ENCODE measurements at places on chromosomes 5 and 9.

DNA sequence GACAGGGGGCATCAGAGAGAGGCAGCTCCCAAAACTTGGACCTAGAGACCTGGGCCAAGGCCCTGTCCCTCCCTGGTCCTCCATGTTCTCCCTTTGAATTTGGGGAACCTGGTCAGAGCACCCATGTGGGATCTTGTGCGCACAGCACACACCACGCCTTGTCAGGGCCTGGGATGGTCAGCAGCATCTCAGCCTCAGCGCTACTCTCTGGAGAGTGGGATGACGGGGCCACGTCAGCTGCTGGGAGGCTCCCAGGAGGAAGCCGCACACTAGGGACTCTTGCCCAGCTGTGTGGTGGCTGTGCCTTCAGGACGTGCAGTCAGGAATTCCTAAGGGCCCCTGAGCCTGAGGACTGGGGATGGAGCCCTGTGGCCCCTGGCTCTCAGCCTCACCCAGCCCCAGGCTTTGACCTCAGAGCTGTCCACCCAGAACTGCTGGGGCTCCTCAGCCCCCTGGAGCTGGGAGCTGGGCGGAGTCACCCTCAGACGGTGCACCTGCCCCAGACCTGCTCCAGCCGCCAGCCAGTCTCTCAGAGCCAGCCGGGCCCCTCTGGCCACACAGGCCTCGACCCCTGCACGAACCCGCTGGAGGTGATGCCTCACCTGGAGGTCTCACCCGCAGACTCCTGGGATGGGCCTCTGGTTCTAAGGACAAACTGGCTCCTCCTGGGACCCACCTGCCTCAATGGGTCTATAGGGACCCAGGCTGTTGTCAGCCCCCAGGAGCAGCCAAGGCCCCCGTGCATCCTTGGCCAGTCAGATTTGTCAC is 38.3 kb upstream of the EGFL7 start:
- DNase-seq = no peak

DNA sequence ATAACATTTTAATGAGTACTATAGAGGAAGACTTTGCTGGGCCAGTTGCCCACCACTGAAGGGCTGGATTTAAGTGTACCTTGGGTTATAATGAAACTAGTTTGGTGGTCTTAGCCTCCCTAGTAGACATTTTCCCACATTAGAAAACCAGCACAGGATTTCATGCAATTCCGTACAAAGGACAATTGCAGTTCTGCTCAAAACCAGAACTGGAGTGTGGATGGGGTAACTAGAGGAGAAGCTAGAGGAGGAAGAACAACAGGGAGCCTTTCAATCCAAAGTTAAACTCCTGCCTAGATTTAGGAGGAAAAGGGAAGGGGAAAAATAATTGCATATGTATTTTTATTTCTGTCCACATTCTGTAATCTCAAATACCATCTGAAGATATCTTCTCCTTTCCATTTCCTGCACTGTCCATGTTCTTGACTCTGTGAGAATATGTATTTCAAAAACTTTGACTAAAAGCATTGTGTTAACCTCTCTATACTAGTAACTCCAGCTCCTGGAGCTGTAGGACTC is 97.5 kb upstream of the SSBP2 start:
- DNase-seq = peak; percentile 20

DNA sequence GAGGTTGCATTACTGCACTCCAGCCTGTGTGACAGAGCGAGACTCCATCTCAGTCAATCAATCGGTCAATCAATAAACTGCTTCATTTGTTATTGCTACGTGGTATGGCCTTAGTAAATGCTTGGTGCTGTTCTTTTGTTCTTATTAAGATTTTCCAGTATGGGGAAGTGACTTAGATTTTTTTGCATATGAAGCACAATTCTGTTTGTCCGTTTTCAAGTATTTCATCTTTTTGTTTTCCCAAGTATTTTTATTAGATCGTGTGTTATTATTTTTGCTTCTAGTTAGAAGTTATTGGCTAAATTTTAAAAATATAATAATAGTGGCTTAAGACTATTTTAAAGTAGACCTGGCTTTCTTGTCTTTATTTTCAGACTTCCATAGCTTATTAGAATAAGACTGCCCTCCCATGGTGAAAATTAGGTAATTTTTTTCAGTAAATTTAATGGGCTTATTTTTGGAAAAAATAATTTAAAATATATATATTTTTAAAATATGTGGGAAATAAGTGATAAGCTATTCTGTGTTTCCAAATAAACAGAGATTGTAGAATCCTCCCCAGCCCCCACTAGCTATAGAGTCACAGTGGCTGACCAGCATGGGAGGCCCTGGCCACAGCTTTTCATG is 14.7 kb upstream of the OMD start:
- peak; percentile 48 for DNase-seq

- DNase-seq = no peak
These were observed 35.9 kb downstream of the OR2Y1 start for GRCh38 chr5:180703912-180704311.

DNA sequence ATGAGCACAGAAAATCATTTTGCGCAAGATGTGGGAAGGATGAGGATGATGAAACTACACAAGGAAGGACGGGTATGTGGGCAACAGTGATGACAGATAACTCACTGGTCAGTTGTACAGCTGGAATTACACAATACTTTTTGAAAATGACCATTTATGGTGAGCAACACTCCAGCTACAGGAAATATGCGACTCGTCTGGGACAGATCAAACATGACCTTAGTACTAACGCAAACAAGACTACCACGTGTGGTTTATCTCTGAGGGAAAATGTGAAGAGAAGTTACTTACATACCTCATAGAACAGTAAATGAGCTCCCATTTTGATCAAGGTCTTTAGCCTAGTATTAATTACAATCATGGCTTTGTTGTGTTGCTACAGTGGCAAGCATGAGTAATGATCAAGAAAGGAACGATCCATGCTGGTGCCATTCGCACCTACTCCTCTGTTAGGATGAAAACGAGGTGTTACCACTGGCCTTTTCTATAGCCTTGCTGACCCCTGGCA is 456.9 kb downstream of the BNC2 start:
- peak; percentile 100 for DNase-seq

DNA sequence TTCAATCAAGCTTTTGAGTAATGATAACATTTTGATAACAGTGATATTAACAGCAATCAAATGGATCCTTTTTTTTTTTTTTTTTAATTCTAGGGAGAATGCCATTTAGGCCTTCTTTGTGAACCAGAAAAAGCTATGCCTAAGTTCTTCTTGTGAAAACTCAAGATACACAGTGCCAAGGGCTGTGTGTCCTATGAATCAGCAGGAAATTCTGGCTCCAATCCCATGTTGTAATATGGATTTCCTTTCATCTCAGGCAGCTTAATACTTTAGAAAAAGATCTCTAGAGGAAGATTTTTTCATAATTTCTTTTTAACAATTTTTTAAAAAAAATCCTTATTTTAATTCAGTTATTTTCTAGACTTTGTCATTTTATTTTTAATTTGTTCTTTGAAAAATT is 96.1 kb downstream of the NUDT12 start:
- peak; percentile 28 for DNase-seq

DNA sequence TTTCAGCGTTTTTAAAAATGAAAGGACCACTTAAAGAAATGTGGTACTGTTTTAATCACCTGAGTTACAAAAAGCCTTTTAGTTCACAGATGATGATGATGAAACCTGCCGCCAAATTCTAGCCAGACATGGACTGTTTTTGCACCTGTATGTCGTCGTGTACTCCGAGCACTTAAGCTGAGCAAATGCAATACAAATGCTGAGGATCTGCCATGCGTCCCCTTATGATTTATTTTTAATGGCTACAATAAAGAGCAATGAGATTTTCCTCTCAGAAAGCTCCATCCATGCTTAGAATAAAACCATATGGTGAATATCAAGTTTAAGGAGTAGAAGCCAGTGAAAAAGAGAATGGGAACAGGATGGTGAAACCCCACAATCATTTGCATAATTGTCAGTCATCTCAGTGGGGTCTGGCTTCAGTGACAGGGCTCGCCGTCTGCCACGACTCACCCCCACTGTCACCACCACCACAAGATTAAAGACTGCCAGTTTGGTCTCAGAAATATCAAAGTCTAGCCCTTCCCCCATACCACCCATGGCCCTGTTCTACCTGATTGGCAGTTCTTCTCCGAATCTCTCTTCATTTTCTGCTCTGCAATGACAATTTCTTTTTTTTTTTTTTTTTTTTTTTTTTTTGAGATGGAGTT is 159.9 kb downstream of the GOLPH3 start:
- DNase-seq = no peak

- no peak for DNase-seq
These were observed 628.0 kb upstream of the CDH18 start for GRCh38 chr5:20615888-20616563.

DNA sequence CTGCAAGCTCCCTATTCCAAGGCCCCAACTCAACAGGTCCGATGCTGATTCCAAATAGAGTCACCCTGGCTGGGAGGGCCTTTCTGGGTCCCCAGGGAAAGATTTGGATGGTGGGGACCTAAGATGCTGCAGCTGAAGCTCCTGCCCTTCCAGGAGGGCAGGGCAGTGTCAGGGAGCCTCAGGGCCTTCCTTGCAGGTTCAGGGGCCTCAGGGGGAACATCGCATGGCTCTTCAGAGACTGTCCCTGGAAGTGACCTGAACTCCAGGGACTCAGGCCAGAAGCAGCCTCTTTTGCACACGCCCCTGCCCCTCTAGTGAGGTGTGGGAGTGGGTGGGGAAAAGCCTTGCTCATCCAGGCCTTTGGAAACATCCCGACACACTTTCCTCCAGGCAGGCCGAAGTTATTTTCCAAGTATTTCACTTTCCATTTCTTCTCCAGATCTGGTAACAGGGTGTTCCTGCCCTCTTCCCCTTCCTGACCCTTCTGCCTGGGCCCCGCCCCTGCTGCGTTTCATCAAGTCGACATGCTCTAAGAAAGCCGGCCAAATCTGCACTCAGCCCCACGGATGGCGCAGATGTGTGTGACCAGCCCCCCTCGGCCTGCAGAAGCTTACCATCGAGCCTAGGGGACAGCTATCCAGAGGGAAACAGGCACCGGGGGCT is 159.5 kb downstream of the FGF18 start:
- DNase-seq = peak; percentile 3

- peak; percentile 53 for DNase-seq
These were observed 14.0 kb upstream of the TCF7 start for GRCh38 chr5:134100283-134101091.

DNA sequence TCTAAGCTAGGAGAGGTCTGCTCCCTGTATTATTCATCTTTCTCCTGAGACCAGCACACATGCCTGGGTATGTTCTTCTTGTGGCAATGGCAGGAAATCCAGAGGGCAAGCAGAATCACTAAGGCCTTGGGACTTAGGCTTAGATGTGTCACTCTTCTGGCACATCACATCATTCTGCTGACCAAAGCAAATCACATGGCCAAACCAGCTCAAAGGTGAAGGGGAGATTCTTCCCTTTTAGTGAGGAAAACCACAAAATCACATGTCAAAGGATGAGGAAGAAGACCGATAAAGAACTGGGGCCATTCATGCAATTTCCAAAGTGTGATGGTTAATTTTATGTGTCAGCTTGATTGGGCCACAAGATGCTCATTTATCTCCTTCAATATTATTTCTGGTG is 5.7 kb upstream of the AGGF1 start:
- no peak for DNase-seq

- DNase-seq = no peak
These were observed 517 bp upstream of the EXOSC2 start for GRCh38 chr9:130693101-130693425.

DNA sequence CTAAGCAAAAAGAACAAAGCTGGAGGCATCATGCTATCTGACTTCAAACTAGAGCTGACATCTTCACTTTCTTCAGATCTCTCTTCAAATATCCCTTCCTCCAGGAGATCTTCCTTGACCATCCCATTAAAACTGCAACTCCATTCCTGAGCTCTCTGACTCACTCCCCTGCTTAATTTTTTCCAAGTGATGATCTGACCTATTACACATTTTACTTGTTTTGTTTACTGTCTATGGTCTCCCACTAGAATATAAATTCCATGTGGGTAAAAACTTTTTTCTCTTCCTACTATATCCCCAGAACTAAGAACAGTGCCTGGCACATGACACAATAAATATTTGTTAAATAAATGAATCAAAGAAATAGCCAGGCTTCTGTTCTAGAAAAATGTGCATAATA is 87.5 kb downstream of the SLIT3 start:
- DNase-seq = no peak

DNA sequence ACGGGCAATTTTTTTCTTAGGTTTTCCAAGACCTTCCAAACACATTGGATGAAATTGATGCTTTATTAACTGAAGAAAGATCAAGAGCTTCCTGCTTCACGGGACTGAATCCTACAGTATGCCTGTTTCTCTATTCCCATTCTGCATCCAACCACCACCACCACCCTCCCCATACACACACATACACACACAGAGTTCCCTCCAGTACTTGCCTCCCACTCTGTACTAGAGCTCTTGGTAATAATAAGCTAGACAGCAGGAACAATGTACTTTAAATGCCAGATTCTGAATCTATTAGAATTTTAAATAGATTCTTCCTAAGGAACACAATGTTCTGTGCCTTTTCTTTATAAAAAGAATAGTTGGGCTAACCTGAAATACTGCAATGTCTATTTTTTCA is 67.4 kb downstream of the KLF9 start:
- no peak for DNase-seq

- no peak for DNase-seq
These were observed 110.9 kb upstream of the DMAC1 start for GRCh38 chr9:7910426-7911020.

GRCh38 chr9:3875361-3876132 is 349.7 kb upstream of the RFX3 start:
- peak; percentile 93 for DNase-seq

DNA sequence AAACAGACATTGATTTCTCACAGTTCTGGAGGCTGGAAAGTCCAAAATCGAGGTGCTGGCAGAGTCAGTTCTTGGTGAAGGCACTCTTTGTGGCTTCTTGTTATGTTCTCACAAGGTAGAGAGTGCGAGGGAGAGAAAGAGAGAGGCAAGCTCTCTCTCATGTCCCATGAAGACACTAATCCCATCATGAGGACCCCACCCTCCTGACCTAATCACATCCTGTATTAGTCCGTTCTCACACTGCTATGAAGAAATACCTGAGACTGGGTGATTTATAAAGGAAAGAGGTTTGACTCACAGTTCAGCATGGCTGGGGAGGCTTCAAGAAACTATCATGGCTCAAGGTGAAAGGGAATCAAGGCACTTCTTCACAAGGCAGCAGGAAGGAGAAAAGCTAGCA is 5.7 kb upstream of the AMACR start:
- DNase-seq = no peak

DNA sequence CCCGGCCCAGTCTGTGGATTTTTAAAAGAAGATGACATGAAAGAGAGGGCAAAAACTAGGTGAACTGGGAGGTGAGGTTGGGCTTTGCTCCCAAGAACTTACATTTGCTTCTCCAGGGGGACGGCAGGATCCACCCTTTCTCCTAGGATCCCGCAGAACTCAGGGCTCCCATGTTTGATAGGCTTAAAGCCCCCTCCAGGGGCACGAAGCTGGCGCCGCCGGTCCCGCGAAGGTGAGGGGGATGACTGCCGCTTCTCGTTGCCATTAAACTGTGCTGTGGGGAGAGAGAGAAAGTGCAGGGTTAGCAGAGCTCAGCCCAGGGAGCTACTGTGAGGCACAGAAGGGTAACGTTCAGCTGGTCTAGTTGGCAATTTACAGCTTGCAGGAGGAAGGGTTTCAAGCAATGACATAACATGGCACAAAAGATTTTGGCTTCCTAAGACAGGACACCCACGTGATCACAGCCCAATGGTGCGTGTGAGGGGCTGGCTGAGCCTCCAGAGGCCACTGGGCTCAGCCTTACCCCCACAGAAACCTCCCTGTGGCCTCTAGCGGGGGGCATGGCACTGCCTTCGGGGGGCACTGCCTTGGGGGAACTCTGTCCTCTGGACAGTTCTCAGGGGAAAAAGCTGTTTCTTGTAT is 52.0 kb upstream of the SLC25A51 start:
- DNase-seq = no peak

- no peak for DNase-seq
These were observed 599.8 kb downstream of the PDE4D start for GRCh38 chr5:59293700-59294099.

All from fibroblast of villous mesenchyme (primary cell).